Activated naive CD4-positive, alpha-beta T cell treated with anti-CD3 and anti-CD28 coated beads, Interleukin-2, amount 50 U/mL, for 16 hours (primary cell): ENCODE measurements at places on chromosomes 3 and 15.
A peak's percentile ranks its signal among the peaks of the same experiment; 100 is the strongest.

- no peak for DNase-seq
These were observed 330.2 kb downstream of the OCA2 start for GRCh38 chr15:27768732-27769475.

GRCh38 chr3:44080474-44081072 lies 161.1 kb upstream of the TOPAZ1 start:
- DNase-seq: no peak

DNA sequence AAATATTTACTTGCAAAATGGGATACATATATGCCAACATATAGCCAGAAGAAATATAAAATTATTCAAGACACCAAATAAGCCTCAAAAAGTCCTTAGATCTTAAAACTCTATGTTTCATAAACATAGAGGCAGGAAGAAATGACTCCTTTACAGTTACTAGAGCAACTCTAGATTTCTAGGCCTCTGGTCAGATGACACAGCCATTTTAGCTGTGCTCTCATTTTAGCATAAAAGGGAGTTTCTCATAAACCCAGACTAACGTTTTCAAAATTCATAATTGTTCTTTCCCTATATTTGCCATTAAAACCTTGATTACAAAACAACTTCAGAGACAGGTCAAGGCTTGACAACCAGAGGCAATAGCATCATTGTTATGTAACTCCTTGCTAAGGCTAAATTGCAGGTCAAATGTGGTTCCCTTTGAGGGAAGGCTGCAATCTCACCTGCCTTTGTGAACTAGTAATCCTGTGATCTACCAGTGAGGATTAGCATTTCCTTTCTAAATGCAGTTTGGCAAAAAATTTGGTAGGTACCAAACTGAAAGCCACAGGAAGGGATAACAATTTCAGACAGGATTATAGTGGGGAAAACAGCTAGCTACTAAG lies 8.2 kb downstream of the THOC7 start:
- no peak for DNase-seq

- DNase-seq: no peak
These were observed 529.1 kb upstream of the CCDC54 start for GRCh38 chr3:106848099-106848498.

DNA sequence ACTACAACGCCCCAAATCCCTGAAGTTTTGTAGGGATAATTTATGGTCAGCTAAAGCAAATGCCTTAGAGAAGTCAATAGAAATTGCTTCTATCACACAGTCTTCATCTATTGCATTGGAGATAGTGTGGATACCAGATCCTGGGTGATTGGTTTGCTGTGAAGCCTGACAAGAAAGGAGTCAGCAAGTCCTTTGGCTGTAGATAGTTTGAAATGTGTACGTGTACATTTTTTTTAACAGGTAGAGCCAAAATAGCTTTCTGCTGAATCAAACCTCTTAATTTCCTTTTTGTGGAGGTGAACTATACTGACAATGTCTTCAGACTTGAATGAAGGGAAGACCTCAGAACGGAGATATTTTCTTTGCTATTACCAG lies 312.3 kb downstream of the ZBBX start:
- DNase-seq: no peak

DNA sequence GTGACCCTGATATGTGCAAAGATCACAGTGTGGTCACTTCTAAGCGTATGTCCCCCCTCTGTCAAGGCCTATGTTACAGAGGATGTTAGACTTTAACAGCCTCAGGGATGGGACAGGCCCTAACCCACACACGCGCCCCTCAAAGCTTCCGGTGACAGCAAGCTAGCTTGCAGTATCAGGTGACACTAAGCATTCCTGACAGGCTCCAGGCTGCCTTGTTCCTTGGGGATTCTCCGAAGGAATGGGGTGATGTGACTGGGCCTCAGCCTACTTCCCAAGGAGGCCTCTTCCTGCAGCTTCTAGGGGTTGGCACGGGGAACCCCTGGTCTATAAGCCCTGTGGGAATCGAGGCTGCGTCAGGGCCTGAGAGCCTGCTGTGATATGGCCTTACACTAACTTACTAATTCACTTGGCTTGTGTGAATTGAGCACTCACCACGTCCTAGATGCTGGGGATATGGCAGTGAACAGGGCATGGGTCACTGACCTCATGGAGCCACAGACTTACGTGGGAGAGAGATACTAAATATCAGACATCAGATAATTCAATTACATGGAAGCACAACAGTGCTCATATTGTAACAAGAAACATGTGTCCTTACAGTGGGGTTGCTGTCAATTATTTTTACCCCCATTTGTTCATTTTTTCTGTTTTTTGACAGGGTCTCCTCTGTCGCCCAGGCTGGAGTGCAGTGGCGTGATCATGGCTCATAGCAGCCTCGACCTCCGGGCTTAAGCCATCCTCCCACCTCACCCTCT lies 11.4 kb upstream of the SPTBN5 start:
- no peak for DNase-seq

GRCh38 chr3:187112934-187113793 lies 26.1 kb downstream of the RPL39L start:
- no peak for DNase-seq

DNA sequence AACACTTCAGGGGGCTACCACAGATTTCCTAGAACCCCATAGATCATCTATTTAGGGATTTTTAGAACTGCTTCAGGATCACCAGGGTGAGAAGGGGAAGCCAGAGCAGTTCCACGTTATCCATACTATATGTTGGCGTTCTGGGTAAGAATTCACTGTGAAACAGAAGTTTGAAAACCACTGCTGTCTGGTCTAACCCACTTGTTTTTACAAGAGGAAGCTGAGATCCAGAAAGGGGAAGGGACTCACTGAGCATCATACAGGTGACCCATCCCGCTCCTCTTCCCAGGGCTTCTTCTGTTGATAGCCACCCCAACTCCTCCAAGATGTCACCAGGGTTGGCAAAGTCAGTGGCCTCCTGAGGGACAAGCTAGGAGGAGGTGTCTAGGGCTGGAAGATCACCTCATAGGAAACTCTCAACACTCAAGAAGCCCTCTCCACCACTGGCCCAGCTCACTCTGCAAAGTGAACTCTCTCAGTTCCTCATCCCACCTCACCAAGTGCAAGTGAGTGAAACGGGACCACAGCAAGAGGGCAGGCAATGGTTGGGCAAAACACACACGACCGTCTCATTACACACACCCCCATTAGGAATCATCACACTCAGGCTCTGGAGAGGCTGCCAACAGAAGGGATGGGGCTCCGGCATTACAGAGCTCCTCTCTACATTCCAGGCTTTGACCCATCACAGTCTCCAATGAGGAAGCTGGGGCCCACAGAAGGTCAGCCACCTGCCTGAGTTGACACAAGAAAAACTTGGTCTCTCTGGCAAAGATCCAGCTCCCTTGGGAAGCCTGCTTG lies 1.8 kb downstream of the DAPK2 start:
- DNase-seq: no peak

- peak; percentile 14 for DNase-seq
These were observed 15.5 kb upstream of the ONECUT1 start for GRCh38 chr15:52805351-52806283.

GRCh38 chr15:78242128-78242527 lies 7.8 kb upstream of the ACSBG1 start:
- DNase-seq: no peak
